ENCODE measurements at places on chromosomes 7 and 10.

DNA sequence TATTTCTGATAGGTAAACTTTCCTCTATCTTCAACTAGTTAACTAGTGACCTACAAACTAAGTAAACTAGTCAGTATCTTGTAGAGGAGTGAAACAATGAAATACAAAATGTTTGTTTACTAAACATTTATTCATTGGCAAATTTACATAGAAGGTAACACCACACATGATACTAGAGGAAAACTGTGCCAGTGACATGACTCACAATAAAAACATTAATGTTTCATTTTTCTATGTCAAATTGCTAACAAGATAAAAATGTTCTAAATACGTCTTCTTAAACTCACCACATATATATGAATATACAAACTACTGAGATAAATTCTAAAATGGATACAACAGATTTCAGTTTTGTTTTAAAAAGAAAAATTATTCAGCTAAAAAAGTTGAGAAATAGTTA, 471.3 kb downstream of the PARD3 start:
- no peak for DNase-seq

- DNase-seq: no peak
Observed at GRCh38 chr10:124240839-124241291, 147.5 kb upstream of the CHST15 start.

DNA sequence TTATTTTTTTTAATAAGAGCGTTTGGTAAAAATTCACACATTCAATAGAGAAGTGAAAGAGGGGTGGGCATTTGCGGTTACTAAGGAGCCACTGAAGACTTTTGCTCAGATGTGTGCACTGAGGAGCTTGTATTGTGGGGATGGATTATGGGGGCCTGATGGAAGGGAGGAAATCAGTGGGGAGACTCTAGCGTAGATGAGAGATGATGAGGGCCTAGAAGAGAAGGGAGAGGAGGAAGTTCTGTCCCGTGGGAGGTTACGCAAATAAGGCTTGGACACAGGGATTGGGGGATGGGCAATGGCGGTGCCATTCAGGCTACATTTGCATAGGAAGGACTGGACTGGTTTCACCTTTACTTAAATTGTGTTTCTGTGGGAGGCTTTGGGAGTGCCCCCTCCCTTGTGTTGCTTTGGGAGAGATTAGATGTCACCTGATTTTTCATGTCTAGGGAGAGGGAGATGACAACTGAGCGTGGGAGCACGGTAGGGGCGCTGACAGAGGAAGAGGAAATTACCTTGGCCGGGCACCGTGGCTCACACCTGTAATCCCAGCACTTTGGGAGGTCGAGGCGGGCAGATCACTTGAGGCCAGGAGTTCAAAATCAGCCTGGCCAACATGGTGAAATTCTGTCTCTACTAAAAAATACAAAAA, 2.2 kb upstream of the HIP1 start:
- no peak for DNase-seq

DNA sequence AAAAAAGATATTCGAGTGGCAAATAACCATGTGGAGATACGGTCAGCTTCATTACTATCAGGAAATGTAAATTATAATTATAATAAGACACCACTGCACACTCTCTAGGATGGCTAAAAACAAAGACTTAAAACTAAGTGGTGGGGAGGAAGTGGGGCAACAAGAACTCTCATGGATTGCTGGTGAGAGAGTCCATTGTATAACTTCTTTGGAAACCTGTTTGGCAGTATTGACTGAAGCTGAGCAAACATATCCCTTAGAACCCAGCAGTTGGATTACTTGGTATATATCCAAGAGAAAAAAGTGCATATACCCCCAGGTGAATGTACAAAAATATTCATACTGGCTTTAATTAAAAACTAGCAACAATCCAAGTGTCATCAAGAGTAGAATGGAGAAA, 133.7 kb upstream of the CTBP2 start:
- no peak for DNase-seq

DNA sequence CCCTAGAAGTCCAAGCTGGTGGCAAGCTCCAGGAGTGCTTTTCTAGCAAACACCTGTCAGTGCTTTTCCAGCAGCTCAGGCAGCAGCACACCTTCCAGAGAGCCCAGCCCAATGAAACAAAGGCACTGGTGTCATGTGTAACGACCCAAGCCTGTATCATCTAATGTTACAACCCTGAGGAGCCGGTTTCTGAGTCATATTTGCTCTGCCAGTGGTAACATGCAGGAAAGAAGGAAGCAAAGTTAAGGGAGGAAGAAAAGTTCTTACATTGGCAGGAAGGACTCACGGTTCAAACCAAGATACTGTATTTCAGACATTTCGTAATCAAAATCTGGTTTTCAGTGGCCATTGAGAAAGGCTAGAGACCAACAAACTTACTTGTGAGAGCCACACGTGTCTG, at the start of gene ANKRD22:
TSS of gene ANKRD22 (minus strand) at position 139 of the 400 bp plus-strand sequence. CDS start 237 bp downstream, outside the sequence.
- no peak for DNase-seq

- no peak for DNase-seq
Observed at GRCh38 chr10:132723330-132723970, 62.5 kb downstream of the NKX6-2 start.

- DNase-seq: no peak
Observed at GRCh38 chr7:44757311-44757710, 8.7 kb downstream of the ZMIZ2 start.

DNA sequence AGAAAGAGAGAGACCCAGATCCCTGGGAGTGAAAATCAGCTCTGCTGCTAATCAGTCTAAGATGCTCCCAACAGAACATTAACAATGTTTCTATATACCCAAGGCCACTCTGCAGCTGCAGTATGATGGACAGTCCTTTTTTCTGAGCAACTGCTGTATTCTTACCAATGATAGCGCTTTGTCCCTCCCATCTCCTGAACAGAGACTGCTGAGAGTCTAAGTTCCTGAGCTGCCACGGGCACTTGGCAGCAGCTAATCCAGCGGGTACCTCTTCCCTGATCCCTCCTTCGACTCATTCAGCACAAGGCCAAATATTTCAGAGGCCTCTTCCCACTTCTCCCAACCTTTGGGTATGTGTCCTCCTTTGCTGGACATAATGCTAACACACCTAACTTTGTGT, 7.7 kb downstream of the CPVL start:
- no peak for DNase-seq

GRCh38 chr10:109947111-109947920, 24.0 kb upstream of the XPNPEP1 start:
- DNase-seq: no peak

DNA sequence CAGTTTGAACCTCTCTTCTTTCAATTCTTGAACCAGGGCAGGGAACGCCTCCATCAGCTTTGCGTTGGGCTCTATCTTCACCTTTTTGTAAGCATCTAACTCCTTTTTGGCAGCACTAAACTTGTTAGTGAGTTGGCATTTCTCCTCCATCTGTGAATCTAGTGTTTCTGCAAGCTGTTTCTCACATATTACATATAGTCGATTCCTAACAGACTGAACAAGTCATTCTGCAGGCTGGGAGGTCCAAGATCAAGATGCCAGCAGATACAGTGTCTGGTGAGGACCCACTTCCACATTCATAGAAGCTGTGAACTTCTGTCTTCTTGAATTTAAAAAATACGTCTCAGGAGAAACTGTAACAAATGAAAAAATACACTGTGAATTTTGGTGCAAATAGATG, 539.7 kb downstream of the ANKRD7 start:
- DNase-seq: no peak

- no peak for DNase-seq
Observed at GRCh38 chr7:66950763-66951162, 29.7 kb downstream of the TMEM248 start.

- no peak for DNase-seq
Observed at GRCh38 chr10:49080071-49080470, 35.3 kb downstream of the VSTM4 start.

DNA sequence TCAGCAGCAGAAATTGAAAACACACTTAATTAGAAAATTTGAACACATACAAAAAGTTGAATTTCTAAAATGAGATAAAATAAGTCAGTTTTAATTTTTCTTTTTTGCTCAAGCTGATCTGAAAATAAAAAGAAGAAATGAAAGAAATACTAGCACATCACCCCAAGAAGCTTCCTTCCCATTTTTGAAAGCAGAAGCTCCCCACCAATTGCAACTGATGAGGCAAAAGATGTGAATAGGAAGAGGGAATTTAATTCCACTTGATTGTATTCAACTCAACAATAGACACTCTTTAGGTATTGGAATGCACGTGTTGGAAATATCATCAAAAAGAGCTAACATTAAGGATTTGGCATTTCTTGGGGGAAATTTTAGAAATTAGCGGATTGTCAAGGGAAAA, 175.8 kb downstream of the TRIL start:
- DNase-seq: no peak

DNA sequence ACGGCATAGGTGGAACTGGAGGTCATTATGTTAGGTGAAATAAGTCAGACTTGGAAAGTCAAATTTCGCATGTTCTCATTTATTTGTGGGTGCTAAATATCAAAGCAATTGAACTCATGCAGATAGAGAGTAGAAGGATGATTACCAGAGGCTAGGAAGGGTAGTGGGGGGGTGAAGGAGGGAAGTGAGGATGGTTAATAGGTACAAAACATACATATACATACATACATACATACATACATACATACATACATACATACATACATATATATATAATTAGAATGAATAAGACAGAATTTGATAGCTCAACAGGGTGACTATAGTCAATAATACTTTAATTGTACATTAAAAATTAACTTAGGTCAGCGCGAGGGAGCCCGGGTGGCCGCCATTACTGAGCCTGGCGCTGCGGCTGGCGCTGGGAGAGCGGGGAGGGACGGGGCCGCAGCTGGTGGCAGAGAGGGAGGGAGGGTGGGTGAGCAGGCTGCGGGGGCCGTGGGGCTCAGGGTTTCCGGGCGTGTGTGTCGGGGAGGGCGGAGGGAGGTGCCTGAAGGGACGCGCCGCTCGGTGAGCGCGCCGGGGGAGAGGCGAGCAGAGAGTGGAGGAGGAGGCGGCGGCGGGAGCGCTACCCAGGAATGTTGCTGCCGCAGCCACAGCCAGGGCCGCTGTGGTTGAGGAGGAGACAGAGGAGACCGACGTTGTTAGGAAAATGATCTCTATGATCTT, 85.8 kb upstream of the EGFR start:
- no peak for DNase-seq

DNA sequence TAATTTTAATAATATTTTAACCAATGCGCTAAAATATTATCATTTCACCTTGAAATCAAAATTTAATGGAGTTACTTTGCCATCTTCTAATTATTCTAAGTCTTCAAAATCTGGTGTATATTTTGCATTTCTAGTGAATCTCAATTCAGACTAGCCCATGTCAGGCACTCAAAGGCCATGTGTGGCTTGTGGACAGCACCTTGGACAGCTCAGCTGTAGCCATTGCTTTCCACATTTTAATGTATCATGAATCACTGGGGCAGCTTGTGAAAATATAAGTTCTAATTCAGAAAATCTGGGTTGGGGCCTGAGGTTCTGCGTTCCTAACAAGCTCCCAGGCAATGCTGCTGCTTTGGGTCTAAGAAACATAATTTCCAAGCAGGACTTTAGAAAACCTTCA, 57.2 kb downstream of the MGAM2 start:
- DNase-seq: no peak

DNA sequence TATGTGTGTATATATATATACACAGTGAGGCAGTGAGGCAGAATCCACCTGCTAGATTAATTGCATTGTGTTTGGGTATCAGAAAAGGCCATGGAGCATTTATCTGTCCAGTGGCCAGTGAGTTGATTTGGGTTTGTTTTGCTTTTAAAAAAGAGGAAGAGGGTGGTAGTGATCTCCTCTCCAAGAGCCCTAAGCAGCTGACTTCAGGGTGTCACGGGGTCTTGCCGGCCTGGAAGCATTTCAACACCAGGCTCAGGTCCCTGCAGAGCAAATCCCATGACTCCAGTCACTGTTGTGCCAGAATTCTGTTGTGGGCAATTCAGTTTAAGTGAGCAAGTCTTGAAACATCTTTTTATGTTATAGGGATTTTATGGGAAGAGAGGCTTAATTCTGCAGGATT, 30.6 kb upstream of the GPNMB start:
- no peak for DNase-seq

DNA sequence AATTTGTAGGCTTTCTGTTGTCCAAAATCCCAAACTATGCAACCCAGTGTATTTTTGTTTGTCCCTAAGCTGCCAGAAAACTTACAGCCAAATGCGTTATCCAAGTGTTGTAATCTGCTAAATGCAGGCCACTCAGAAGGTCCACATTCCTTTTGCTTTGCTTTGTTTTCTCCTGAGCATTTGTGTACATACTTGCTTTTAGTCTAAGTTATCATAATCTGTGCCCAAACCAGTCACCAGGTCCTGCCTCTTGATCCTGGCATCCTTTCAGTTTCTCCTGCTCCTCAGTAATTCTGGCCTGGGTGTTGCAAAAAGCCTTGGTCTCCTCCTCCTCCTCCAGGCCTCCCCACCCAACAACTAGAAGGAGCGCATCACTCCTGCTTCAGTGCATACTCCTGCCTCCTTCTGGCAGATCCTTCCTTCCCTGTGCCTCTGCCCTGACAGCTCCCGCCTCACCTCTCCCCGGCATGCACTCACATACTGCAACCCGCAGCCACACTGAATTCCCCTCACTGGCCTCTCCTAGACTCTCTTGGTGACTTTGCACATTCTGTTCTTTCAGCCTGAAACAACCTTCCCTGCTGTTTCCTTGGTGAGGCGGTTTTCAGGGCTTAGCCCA, 2.3 kb downstream of the DENND2A start:
- DNase-seq: no peak

GRCh38 chr10:176677-177076, 41.4 kb downstream of the ZMYND11 start:
- no peak for DNase-seq

DNA sequence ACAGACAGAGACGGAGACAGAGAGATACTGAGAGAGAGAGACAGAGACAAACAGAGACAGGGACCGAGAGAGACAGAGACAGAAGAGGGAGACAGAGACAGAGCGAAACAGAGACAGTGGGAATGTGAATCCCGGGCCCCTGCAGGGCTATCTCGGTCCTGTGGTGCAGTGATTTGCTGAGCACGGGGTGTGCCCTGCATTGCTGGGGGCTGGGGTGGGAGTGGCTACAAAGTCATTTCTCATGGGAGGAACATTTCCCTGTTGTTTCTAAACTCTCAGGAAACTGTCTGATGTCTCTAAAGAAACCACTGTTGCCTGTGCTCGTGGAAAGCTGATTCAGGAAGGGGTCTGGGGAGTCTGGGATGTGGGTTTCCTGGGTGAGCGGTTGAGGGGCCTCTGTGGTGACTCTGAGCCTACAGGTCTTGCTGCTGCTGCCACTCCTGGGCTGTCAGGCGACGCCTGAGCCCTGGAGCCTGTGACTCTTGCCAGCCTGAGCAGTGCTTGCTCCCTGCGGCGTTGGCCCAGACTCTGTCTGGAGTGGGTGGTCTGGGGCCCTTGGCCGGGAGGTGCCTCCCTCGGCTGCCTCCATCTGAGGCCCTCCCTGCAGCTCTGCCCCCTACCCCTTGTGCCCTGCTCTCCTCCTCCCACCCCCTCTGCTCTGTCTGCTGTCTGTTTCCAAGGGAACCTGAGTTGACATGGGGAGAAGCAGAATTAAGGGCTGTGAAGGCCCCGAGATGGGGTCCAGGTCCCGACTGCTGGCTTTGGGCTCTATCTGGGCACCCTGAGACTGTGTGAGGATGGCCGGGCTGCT, 292.0 kb downstream of the WDR37 start:
- no peak for DNase-seq
